GM04503 (cell line): ENCODE measurements at places on chromosomes 11 and 22.

DNA sequence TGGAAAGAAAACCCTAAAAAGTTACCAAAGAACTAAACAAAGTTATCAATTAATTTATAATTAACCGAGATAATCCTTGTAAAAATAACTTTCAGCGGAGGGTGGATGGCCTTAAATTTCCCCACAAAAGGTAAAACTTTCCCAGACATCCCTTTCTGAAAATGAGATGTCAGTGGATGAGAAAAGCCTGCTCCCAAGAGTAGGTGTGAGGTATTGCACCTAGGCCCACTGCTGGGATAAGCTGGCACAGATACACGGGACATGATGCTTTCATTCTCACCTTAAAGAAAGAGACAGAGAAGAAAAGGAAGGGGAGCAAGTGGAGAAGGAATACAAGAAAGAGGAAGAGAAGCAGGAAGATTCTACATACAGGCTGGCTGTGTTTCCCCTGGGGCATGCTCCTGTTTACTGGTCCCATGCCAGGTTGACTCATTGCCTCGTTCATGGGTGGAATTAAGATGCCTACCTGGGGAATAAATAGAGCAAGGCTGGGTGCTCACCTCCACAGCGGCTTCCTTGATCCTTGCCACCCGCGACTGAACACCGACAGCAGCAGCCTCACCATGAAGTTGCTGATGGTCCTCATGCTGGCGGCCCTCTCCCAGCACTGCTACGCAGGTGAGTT lies at the start of gene SCGB2A2:
Gene SCGB2A2 (plus strand): TSS at position 505 of the 625 bp plus-strand sequence. CDS start 59 bp downstream, at position 564.
- DNase-seq: no peak

DNA sequence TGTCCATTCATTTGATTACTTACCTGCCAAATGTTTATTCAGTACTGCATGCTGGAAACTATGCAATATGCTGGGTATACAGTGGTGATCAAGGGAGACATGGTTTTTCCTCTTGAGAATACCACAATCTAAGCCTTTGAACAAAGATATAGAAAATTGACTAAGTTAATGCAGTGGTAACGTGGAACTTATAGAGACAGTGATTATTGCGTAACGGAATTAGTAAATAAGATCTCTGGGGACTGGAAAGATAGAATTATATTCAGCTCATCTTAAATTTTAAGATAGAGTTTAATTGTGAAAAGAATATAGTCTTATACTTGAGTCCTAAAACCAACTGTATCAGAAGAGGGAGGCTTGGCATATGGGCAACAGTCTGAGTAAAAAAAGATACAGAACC lies 129.5 kb downstream of the UVRAG start:
- no peak for DNase-seq

GRCh38 chr11:83284501-83285150 lies 1.5 kb downstream of the CCDC90B start:
- no peak for DNase-seq

DNA sequence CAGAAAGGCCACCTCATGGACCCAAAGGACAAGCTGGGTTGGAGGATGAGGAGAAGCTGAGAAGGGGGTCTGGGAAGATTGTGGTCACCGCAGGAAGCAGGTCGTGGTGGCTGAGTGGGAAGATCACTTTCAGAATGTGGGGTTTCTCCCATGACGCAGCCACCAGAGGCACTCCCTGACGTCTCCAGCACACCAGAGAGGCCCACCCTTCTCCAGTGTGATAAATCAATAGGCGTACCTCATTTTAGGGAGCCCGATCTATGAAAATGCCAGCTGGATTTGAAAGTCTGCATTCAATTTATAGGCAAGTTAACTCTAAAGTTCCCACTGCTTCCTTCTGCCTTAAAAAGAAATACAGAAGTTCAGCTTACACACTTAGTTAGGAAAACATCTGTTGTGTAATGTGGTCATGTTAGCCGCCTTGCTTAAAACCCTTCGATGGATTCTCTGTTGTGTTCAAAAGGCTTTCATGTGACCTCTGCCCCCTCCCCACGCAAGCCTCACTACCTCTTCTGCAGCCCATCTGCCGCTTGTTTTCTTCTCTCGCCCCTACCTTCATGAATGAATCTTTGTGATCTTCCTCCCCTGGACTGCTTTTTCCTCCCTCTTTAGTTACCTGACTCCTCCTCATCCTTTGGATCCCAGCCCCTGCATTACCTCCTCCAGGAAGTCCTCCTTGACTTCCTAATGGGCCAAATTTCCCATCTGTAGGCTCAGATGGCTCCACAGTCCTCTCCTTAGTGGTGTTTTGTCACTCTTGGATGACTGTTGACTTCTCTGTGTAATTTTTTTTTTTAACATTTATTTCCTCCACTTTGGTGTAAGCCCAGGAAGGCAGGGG lies 10.7 kb downstream of the TSPAN18 start:
- no peak for DNase-seq
